Uterus (tissue), 4 donors: ENCODE measurements at places on chromosomes 12 and 14.

- no peak for DNase-seq
Measured at GRCh38 chr12:65450625-65451024, 172.1 kb downstream of the MSRB3 start.

- no peak for DNase-seq
Measured at GRCh38 chr12:32644431-32644830, 34.7 kb upstream of the DNM1L start.

GRCh38 chr12:40946612-40947194 is 241.4 kb upstream of the PDZRN4 start:
- no peak for DNase-seq

GRCh38 chr14:100490252-100490651 is 97.0 kb downstream of the BEGAIN start:
- DNase-seq, result no peak

DNA sequence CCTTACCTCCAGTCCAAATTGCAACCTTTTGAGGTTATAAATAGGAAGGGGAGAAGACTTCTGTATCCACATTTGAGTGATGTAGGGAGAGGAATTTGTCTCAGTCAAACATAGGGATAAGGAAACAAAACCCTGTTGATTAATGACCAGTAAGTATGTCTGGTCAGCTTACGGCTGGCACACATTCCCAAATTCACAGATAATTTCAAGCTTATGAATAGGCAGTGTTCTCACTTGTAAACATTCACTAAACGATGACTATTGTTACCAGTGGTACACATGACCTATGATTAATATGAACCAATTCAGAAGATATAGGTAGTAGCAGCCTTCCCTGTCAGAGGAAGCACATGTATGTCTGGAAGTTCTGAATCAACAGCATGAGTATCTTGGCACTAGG is 33.0 kb upstream of the SLC5A8 start:
- no peak for DNase-seq
